T-helper 1 cell treated with Interleukin-12 subunit alpha and Interleukin-12 subunit beta and Interleukin-4 antibody, amounts not matched to agents 30 ng/mL and 1 ng/mL, for 36 hours (primary cell): ENCODE measurements at places on chromosomes 7 and 10. TPM values are rescaled to one million over a fixed set of nuclear protein-coding genes. Genes with fewer than 3 reads are reported as not detected.

Gene MMP21
- total RNA-seq = 0.24 and 0.27 TPM in 2 replicates

Gene CCDC146
- 11.6 and 14.3 TPM in 2 replicates for total RNA-seq

Gene MUC3A
- not detected in 2 replicates for total RNA-seq

Gene CLRN3
- not detected in 2 replicates for total RNA-seq

Gene OR9A2
- not detected in 2 replicates for total RNA-seq

Gene AGMO
- not detected in 2 replicates for total RNA-seq

Gene EBLN1
- total RNA-seq = not detected in 2 replicates

Gene ARMH3
- 27.8 and 28.0 TPM in 2 replicates for total RNA-seq

Gene NPTX2
- not detected in 2 replicates for total RNA-seq

Gene GPR26
- total RNA-seq = not detected in 2 replicates

Gene NPC1L1
- not detected in 2 replicates for total RNA-seq

Gene CDC14C
- not detected in 2 replicates for total RNA-seq

Gene TFEC
- total RNA-seq = 0.17 TPM in 1 of 2 replicates, not detected in the other

Gene ECHS1
- total RNA-seq = 37.6 and 40.4 TPM in 2 replicates

Gene EGR2
- total RNA-seq = 22.4 and 22.9 TPM in 2 replicates

Gene PRLHR
- total RNA-seq = not detected in 2 replicates

Gene NPY4R2
- total RNA-seq = not detected in 2 replicates

Gene NUPR2
- total RNA-seq = not detected in 2 replicates

Gene BLNK
- not detected in 2 replicates for total RNA-seq

Gene DOCK4
- 0.27 and 0.44 TPM in 2 replicates for total RNA-seq

Gene TBC1D12
- 0.29 and 0.74 TPM in 2 replicates for total RNA-seq

Gene NUTM2E
- 0.20 TPM in 1 of 2 replicates, not detected in the other for total RNA-seq

Gene MLXIPL
- total RNA-seq = not detected in 2 replicates

Gene MINDY4
- total RNA-seq = 0.66 and 0.78 TPM in 2 replicates

Gene MGAM2
- total RNA-seq = not detected in 2 replicates

Gene LRRC17
- 0.20 TPM in 1 of 2 replicates, not detected in the other for total RNA-seq

Gene ITGB8
- total RNA-seq = not detected in 2 replicates

Gene OR6V1
- total RNA-seq = not detected in 2 replicates

Gene GBX1
- total RNA-seq = not detected in 2 replicates

Gene PTF1A
- not detected in 2 replicates for total RNA-seq

Gene METTL2B
- 36.6 and 39.6 TPM in 2 replicates for total RNA-seq

Gene EPHA1
- 0.20 and 0.66 TPM in 2 replicates for total RNA-seq

Gene ZDHHC6
- 51.6 and 52.4 TPM in 2 replicates for total RNA-seq

Gene CALML3
- total RNA-seq = not detected in 2 replicates

Gene AMZ1
- 0.17 and 0.27 TPM in 2 replicates for total RNA-seq

Gene ADAMTS14
- total RNA-seq = 0.07 and 0.15 TPM in 2 replicates

Gene HMX2
- not detected in 2 replicates for total RNA-seq

Gene WEE2
- total RNA-seq = 0.12 and 0.15 TPM in 2 replicates

Gene LIPN
- total RNA-seq = not detected in 2 replicates

Gene AQP1
- total RNA-seq = 0.10 and 0.34 TPM in 2 replicates

Gene KMT2E
- total RNA-seq = 124 and 125 TPM in 2 replicates

Gene BEND7
- not detected in 2 replicates for total RNA-seq

Gene LEP
- total RNA-seq = not detected in 2 replicates

Gene SLIT1
- 0.46 and 0.47 TPM in 2 replicates for total RNA-seq

Gene CYP2E1
- 0.56 and 1.0 TPM in 2 replicates for total RNA-seq

Gene IFIT1B
- total RNA-seq = not detected in 2 replicates

Gene CPED1
- total RNA-seq = 0.15 TPM in 1 of 2 replicates, not detected in the other

Gene FAM25C
- not detected in 2 replicates for total RNA-seq

Gene BMPER
- total RNA-seq = not detected in 2 replicates
